ENCODE measurements at places on chromosomes 16 and 17. TPM values are rescaled to one million over a fixed set of nuclear protein-coding genes. Genes with fewer than 3 reads are reported as not detected.

DNA sequence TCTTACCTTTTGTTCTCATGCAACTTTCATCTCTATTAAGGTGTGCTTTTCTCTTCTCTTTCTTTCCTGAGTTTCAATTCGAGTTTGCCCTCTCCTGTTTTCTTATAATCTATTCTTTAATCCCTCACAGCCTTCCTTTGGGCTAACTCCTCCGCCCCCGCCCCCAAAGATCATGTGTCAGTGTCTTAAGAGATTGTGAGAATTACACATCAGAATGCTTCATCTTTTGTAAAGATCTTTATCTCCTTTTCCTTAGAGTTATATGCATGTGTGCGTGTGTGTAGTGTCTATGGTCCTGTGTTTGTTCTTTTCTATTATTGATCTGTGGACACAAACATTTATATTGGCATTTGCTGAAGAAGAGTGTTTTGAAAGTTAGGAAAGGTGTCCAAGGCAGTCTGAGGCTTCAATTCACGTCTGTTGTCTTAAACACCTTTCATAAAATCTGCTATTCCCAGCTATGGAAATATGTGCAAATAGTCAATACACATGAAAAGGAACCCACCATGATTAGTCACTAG lies 6.1 kb upstream of the ALDH3A2 start:
- no peak overlapping the region for H3K4me3 ChIP-seq
- no peak overlapping the region for H3K27ac ChIP-seq
- no peaks in the 10 kb centered on the region for H3K36me3 ChIP-seq
- peaks cover 18% of the 10 kb centered on the region for H3K4me1 ChIP-seq

DNA sequence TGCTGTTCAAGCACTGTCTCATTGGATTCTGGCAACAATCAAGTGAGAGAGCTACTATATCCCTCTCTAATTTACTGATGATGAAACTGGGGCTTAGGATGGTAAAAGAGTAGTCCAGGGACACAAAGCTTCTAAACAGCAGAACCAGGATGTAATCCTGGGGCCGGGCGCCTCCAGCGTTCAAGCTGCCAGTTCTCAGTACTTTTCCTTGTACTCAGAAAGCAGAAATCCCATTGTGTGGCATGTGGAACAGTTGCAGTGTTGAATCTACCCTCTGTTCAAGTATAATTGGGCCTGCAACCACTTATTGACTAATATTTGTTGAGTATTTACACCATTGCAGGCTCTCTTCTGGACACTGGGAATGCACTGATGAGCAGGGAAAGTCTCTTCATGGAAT lies 14.5 kb upstream of the CDH13 start:
- no peaks in the 10 kb centered on the region for H3K4me1 ChIP-seq
- no peak overlapping the region for H3K4me3 ChIP-seq
- H3K27me3 ChIP-seq, result no peaks in the 10 kb centered on the region
- no peak overlapping the region for H3K27ac ChIP-seq

Gene CLDN7
- total RNA-seq, result 3.3 TPM

DNA sequence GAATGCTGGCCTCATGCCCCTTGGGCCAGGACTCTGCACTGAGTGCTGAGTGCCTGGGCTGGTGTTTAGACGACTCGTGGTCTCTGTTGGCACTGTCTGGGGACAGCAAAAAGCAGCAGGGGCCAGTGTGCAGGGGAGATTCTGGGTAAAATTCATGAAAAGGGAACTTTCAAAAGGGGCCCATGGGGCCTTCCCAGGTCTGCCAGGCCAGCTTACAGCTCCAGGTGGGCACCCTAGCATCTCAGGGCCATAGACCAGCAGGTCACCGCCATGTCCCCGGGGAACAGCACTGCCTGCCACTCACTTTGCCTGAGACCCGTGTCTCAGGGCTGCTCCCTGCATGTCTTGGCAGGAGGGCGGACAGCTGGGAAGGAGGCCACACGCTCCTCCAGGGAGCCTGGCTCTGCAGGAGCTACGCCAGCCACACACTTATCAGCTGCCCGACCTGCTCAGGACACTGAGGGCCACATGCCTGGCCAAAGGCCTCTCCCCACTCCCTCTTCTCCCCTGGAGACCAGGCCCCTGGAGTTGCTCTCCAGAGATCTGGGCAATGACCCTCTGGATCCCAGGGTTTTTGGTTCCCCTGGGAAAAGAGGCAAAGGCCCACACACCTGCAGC lies 8.8 kb upstream of the FASN start:
- no peaks in the 10 kb centered on the region for H3K4me1 ChIP-seq
- H3K4me3 ChIP-seq, result no peak overlapping the region
- H3K36me3 ChIP-seq, result no peaks in the 10 kb centered on the region
- H3K27ac ChIP-seq, result peak overlapping the region; percentile 58
- peak; percentile 53 for DNase-seq
- no peaks in the 10 kb centered on the region for H3K27me3 ChIP-seq

DNA sequence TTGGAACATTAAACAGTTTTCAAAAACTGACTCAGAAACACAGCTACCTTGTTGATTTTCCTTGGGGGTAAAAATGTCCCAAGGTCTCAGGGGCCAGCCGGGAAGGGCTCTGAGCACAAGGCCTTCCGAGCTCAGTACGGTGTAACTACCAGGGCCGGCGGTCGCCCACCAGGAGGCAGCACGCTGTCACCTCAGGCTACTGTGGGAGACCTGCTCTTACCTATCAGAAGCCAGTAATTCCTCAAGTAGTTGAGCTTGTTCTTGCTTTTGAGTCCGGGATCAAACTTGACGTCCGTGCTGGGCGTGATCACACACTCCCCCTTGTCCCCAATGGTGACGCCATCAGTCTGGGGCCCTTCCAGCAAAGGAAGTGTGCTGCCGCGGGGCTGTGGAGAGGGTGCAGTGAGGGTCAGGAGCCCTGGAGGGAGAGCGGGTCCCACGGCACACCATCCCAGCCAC lies 43.4 kb upstream of the ICAM2 start:
- H3K27ac ChIP-seq, result no peak overlapping the region
- no peaks in the 10 kb centered on the region for H3K27me3 ChIP-seq
- H3K4me1 ChIP-seq, result no peaks in the 10 kb centered on the region

GRCh38 chr17:44110823-44111633 lies 12.4 kb downstream of the HDAC5 start:
- H3K4me1 ChIP-seq, result peaks cover 4% of the 10 kb centered on the region
- H3K27ac ChIP-seq, result peak overlapping the region; percentile 90
- peak overlapping the region; percentile 2 for H3K4me3 ChIP-seq
- H3K27me3 ChIP-seq, result no peaks in the 10 kb centered on the region

DNA sequence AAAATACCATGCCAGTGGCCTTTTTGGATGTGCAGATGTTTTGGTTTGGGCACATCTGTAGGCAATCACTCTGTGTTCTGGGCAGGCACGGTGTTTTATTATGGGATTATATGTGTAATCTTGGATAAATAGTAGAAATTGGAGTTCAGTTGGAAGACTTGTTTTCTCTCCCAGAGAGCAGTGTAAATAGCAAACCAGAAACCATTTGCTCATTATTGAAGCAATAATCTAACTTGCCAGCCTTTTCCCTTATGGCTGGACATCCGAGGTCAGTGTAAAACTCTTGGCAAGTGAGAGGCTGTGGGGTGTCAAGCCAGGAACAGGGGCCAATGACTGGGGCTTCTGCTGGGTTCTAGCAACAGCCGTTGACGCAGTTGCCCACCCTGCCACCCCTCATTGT lies 69.9 kb downstream of the IRX3 start:
- H3K27me3 ChIP-seq, result no peaks in the 10 kb centered on the region
- no peak overlapping the region for H3K4me3 ChIP-seq
- H3K4me1 ChIP-seq, result no peaks in the 10 kb centered on the region

Gene ACE
- 6.6 TPM for total RNA-seq

GRCh38 chr17:6479622-6480302 lies 35.5 kb downstream of the PIMREG start:
- no peak overlapping the region for H3K27ac ChIP-seq
- no peaks in the 10 kb centered on the region for H3K36me3 ChIP-seq
- H3K4me3 ChIP-seq, result no peak overlapping the region
- H3K27me3 ChIP-seq, result no peaks in the 10 kb centered on the region
- DNase-seq, result no peak

- H3K27ac ChIP-seq, result no peak overlapping the region
- no peaks in the 10 kb centered on the region for H3K4me1 ChIP-seq
- no peak overlapping the region for H3K4me3 ChIP-seq
- H3K36me3 ChIP-seq, result no peaks in the 10 kb centered on the region
- no peaks in the 10 kb centered on the region for H3K27me3 ChIP-seq
These were observed 330.6 kb upstream of the PMFBP1 start for GRCh38 chr16:72502594-72503005.

DNA sequence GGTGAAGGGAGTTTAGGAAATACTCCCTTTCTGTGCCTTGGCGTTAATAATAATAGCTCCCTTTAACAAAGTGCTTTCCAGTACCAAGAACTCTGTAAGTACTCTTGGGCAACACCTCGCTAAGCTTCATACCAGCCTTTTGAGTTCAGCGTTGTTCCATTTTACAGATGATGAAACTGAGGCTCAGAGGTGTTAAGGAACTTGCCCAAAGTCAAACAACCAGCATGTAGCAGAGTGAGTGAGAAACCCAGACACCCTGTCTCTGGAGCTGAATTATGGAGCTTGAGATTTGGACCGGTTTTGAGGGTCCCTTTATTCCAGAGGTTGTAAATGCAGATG lies 607 bp downstream of the KATNIP start:
- H3K4me3 ChIP-seq, result peak overlapping the region; percentile 58
- H3K4me1 ChIP-seq, result peaks cover 3% of the 10 kb centered on the region
- DNase-seq, result no peak
- H3K27me3 ChIP-seq, result no peaks in the 10 kb centered on the region
- no peaks in the 10 kb centered on the region for H3K36me3 ChIP-seq
- no peak overlapping the region for H3K27ac ChIP-seq

DNA sequence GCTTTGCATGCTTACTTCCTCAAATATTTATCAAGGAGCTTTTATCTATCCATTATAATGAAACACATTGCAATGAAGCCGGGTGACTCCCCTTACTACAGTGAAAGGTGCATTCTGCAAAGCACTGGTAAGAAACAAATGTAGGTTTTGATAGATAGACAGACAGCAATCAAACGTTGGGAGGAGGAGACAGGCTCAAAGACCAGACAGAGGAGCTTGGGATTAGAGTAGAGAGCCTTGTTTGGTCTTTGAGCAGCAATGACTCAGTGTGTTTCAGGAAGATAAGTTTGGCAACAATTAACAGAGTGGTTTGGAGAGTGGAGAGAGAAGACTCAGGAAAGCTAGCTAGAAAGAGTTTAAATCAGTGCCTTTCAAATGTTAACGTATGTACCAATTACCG lies 68.8 kb downstream of the ZNF18 start:
- H3K4me3 ChIP-seq, result no peak overlapping the region
- H3K27ac ChIP-seq, result no peak overlapping the region
- no peaks in the 10 kb centered on the region for H3K27me3 ChIP-seq

DNA sequence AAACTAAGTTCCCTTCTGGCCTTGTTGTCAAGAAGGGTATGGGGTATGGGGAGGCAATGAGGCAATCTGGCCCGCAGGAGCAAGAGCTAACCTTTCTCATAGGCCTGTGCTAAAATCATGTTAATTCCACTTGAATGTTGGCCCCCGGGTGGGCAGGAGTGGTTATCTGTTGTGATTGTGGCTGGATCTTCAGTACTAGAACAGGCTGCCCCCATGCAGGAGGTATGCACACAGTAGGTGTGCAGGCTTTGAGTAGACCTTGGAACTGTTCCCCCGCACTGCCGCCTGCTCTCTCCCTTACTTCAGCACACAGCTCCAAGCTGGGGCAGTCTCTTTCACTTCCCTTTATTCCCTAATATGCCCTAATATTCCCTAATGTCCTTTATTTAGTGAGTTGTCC lies 52.4 kb upstream of the TANGO6 start:
- H3K4me3 ChIP-seq, result no peak overlapping the region
- no peaks in the 10 kb centered on the region for H3K27me3 ChIP-seq
- no peaks in the 10 kb centered on the region for H3K4me1 ChIP-seq
- no peaks in the 10 kb centered on the region for H3K36me3 ChIP-seq
- H3K27ac ChIP-seq, result no peak overlapping the region

- no peak overlapping the region for H3K4me3 ChIP-seq
- H3K4me1 ChIP-seq, result no peaks in the 10 kb centered on the region
- no peak overlapping the region for H3K27ac ChIP-seq
- no peak for DNase-seq
- H3K27me3 ChIP-seq, result no peaks in the 10 kb centered on the region
- H3K36me3 ChIP-seq, result no peaks in the 10 kb centered on the region
These were observed 13.1 kb downstream of the SOST start for GRCh38 chr17:43745541-43745940.

GRCh38 chr16:3004781-3005284 lies 7.9 kb upstream of the CLDN9 start:
- H3K27ac ChIP-seq, result no peak overlapping the region
- no peak overlapping the region for H3K4me3 ChIP-seq
- no peaks in the 10 kb centered on the region for H3K4me1 ChIP-seq
- no peak for DNase-seq

DNA sequence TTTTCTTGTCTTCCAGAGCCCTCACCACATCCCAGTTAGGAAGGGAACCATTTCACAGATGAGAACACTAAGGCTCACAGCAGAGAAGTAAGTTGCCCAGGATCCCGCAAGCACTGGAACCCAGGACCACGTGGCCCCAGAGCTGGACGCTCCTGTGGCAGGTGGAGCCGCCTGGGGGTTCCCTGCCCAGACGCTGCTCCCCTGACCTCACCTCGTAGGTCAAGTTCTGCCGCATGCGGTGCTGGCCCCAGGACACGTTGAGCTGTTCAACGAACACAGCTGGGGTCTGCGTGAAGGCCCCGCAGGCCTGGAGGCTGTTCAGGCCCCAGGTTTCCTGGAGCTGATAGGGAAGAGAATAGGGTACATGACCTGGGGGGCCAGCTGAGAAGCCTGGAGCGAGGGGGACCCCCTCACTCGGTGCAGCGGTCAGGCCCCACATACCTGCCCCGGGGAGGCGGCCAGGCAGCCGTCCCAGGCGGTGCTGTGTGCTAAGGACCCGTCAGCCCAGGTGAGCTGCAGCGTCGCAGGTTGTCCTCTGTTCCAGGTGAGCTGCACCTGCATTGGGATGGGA lies 54.1 kb downstream of the RMI2 start:
- no peak overlapping the region for H3K27ac ChIP-seq
- H3K4me3 ChIP-seq, result no peak overlapping the region
- H3K36me3 ChIP-seq, result no peaks in the 10 kb centered on the region
- DNase-seq, result no peak
- no peaks in the 10 kb centered on the region for H3K27me3 ChIP-seq
- no peaks in the 10 kb centered on the region for H3K4me1 ChIP-seq

Gene FOXL1
- 34.4 TPM for total RNA-seq

DNA sequence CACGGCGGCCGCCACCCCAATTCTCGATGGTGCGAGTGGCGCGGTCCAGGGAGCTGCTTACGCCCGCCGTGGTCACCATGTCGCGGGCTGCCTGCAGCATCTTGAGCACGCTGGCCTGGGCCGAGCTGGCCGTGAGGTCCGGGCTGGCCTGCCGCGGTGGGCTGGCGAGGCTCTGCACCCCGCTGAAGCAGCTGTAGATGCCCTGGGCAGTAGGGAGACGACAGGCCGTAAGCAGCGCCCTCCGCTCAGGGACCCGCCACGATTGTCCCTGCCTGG lies 16.4 kb downstream of the GRIN2C start:
- H3K4me1 ChIP-seq, result no peaks in the 10 kb centered on the region
- H3K36me3 ChIP-seq, result no peaks in the 10 kb centered on the region
- no peak overlapping the region for H3K4me3 ChIP-seq
- H3K27me3 ChIP-seq, result no peaks in the 10 kb centered on the region

Gene GFAP
- 2.3 TPM for total RNA-seq
